Stimulated activated CD4-positive, alpha-beta T cell treated with anti-CD3 and anti-CD28 coated beads, Interleukin-15, amount 100 ng/mL, for 48 hours (primary cell): ENCODE measurements at places on chromosomes 4 and X.

DNA sequence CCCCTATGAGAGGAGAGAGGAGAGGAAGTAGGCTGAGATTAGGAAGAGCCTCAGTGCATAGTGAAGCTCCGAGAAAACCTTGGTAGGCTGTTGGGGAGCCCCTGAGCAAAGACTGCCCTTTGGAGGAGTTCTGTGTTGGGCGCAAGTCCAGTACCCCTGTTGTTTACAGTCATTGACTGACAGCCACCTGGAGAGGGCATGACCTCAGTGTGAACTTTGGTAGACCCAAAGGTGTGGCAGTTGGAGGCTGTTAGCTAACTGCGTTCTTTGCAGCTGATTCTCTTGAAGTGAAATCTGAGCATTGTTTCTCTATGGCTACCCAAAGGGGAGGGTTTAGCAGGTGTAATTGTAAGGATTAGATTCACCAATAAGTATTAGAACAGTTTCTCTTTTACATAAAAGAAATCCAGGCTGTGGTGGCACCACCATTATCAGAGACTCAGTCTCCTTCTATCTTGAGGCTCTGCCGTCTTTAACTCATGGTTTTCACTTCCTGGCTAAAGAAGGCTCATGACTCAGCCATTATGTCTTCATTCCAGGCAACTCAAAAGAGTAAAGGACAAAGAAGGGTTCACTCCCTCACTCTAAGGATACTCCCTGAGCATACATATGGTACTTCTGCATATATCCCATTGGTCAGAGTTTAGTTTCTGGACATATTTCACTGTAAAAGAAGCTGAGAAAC lies 33.4 kb downstream of the ANXA3 start:
- DNase-seq = no peak

GRCh38 chrX:110120025-110120424 lies 117.1 kb downstream of the TMEM164 start:
- no peak for DNase-seq

GRCh38 chr4:177313263-177313662 lies 3.6 kb downstream of the NEIL3 start:
- no peak for DNase-seq

DNA sequence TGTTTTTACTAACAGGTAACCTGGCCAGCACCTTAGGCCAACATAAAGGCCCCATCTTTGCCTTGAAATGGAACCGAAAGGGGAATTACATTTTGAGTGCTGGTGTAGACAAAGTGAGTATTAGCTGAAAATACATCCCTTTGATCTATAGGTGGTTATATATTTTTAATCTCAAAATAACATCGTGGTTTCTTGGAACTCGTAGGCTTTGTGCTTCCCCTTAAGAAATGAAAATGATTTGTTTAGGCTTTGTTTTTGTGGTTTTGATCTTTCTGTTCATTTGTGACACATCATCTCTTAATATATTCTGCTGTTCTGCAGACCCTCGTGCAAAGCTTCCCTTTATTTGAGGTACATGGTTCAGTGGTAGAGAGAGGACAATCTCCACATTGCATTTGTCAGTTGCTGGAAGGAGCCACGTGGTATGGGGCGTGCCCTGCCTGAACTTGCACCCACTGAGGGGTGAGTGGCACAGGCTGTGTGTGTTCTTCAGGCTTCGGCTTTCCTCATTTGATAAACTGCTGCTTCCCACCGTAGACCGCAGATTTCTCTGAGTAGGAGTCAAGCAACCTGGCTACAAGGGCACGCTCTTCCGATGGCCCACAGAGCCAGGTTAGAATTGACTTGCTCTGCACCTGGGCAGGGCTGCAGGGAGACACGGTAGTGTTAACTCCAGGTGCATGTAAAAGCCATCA lies 72.2 kb downstream of the GPR143 start:
- no peak for DNase-seq

DNA sequence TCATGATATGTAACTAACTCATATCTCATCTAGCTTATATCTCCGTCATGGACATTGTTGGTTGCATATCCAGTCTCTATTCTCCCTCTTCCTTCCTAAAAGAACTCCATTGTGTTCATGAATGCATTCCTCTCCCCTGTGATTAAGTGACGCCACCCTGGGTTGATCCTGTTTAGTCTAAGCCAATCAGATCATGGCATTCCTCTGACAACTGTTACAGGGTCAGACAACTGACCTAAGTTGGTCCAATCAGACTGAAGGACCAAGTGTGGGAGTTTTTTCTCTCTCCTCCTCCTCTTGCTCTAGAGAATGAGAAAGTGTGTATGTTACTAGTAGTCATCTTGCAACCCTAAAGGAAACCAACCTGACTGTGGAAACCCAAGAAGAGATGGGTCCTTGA lies 3.6 kb downstream of the APOO start:
- DNase-seq = no peak

- no peak for DNase-seq
These were observed 24.0 kb upstream of the MED14 start for GRCh38 chrX:40759374-40759773.

DNA sequence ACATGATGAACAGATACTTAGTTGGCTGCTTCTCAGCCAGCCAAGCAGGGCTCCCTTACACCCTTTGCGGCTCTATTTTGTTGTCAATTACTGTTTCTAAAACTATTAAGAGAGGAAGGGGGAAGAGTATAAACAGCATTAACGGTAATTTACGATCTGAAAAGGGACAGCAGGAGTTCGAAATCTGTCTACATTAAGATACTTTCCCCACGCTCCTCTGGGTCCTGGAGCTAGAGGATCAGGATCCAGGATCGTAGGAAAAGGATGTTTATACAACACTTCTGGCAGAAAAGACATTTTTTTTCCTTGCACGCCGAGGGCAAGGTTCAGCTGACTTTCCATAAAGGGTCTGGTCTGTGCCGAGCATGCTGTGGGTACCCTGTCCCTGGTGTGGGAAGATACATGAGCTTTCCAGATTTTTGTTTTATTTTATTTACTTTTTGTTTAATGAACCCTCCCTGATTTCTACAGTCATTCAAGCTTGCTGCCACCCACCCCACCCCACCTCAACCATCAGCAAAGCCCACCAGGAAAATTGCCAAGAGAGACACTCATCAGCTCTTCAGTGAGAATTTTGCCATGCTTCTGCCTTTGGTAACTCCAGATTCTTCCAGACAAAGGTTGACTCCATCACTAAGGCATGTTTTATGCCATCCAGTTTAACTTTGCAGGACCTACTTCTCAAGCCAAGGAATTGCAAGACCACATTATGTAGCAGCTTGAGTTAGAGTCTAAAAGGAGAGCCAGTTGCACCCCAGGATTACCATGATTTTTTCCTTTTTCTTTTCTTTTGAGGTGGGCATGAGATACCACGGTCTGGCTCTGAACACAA lies 188.1 kb downstream of the QDPR start:
- DNase-seq = no peak

DNA sequence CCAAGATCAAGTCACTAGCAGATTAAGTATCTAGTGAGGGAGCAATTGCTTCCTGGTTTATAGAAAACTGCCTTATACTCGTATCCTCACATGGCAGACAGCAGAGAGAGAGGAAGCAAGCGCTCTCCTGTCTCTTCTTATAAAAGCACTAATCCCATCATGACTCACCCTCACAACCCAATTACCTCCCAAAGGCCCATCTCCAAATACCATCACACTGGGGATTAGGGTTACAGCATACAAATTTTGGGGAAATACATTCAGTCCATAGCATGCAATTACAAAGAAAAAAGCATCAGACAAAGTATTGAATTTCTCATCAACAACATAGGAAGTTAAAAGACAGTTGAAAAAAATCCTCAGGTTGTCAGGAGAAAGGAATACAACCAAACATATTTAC lies 292.6 kb downstream of the IQCM start:
- DNase-seq = no peak

DNA sequence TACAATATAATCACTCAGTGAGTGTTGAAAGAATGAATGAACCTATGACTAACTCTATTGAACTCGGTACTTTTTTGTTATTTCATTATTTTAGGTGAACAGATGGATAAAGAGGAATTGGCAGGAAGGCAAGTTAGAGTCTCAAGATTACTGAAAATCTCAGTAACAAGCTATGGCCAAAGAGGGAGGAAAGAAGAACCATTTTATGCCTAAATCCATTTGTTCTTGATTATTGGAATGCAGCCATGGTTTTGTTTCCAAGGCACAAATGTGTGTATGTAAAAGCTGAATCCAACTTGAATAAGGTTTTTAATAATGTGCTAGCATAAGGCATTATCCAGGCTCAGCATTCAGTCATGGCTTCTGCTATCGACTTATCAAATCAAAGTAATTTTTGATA lies 196.4 kb downstream of the DTHD1 start:
- no peak for DNase-seq
